ENCODE measurements at places on chromosomes 5 and 9.

- peak; percentile 6 for DNase-seq
Observed at GRCh38 chr5:32522429-32523143, 62.8 kb upstream of the SUB1 start.

DNA sequence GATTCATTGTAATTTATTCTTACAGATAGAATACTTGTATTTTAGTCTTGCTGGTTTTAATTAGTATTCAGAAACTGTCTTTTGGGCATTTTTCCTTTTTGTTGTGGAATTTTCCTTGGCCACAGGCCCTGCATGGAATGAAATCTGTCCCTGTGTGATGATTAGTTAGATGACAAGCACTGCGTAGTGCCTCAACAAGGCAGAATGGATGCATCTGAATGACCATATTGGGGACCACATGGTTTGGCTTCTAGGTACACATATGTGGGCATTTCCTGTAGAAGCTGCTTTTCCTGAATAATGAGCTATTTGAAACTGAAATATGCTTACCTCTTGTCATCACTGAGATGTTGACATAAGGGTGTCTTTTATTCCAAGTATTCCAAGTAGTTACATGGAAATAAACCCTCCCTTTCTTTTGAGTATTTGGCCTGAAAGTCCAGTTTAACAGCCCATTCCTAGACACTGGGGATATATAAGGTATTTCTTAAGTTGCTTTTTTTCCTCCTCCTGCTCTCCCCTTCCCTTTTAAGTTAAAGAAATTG, 147.3 kb downstream of the YTHDC2 start:
- DNase-seq, result no peak

- DNase-seq, result no peak
Observed at GRCh38 chr5:61654876-61655275, 322.8 kb downstream of the ZSWIM6 start.

GRCh38 chr9:76713381-76713780, 50.9 kb upstream of the PCA3 start:
- no peak for DNase-seq

- no peak for DNase-seq
Observed at GRCh38 chr5:116488356-116489041, 86.1 kb downstream of the SEMA6A start.

DNA sequence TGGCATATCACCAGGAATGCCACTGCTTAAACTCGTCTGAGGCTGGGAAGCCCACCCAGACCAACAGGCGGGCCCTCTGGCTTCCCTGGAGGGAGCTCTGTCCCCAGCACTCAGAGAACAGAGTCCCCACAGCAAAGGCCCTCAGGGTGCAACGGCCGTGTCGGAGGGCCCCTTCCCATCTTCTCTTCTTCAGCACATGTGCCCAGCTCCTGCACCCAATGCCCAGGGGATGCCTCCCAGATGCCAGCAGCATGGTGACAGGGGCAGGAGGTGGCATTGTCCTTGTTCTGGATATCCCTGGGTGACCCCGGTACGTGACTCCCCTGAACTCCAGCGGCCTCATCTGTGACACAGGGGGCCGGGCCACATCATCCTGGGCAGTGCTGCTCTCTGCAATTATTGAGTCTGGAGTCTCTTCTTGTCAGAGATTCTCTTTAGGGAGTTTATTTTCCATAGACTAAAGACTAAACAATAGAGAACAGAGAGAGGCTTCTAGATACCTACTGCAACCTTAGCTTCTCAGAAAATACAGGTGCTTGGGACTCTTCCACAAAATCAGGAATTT, 13.6 kb upstream of the OLFM1 start:
- DNase-seq, result no peak

GRCh38 chr5:173733425-173733824, 117.0 kb upstream of the BOD1 start:
- no peak for DNase-seq

GRCh38 chr5:82129723-82130285, 148.3 kb downstream of the RPS23 start:
- no peak for DNase-seq

DNA sequence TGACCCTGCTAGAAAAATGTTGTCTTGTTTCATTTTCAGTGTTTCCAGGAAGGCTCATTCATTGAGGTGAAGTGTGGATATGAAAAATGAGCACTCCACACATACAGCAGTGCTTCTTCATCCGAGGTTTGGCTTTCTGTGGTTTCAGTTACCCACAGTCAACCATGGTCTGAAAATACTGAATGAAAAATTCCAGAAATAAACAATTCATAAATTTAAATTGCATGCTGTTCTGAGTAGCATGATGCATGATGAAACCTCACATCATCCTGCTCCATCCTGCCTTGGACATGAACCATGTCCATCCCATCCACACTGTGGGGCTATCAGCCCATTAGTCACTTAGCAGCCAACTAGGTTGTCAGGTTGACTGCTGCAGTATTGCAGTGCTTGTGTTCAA, 10.4 kb upstream of the SLC45A2 start:
- no peak for DNase-seq

- DNase-seq, result peak; percentile 67
Observed at GRCh38 chr9:89382026-89382986, 64.0 kb downstream of the SECISBP2 start.

DNA sequence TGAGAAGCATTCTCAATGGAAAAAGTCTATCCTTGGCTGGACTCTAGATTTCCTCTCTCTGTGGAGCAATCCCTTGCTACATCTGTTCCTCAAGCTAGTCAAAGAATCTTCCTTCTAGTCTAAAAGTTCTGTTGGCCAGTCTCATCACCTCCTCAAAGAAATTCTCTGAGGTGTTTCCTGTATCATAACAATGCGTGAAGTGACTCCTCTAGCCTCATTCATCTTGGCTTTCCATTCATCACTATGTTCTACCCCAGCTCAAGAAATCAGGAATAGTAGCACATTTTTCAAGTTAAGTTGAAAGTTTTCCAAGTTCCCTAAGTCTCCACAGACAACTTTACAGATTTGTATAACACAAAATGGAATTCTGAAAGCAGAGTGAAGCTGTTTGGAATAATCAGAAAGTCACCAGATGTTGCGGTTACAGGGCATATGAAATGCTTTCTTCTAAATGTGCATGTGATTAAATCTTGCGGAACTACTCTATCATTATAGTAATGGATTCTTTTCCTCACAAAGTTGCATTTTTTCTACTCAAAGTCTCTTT, 176.6 kb upstream of the FREM1 start:
- no peak for DNase-seq

DNA sequence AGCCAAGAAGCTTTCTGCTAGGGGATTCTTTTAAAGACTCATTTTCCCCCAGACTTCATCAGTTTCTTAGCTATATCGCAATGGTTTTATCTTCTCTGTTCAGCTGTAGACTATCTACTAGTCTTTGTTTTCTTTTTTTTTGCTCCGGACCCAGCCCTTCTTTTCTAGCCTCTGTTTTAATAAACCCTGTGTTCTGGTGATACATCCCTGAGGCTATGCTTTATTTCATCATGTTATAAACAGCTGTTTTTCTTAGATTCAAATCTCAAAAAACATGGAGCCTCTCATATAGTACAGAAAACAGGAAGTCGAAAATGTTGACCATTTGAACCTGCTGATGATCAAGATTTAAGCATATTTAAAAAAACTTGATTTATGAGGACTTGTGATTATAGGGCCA, 37.8 kb downstream of the SCGB3A1 start:
- no peak for DNase-seq

DNA sequence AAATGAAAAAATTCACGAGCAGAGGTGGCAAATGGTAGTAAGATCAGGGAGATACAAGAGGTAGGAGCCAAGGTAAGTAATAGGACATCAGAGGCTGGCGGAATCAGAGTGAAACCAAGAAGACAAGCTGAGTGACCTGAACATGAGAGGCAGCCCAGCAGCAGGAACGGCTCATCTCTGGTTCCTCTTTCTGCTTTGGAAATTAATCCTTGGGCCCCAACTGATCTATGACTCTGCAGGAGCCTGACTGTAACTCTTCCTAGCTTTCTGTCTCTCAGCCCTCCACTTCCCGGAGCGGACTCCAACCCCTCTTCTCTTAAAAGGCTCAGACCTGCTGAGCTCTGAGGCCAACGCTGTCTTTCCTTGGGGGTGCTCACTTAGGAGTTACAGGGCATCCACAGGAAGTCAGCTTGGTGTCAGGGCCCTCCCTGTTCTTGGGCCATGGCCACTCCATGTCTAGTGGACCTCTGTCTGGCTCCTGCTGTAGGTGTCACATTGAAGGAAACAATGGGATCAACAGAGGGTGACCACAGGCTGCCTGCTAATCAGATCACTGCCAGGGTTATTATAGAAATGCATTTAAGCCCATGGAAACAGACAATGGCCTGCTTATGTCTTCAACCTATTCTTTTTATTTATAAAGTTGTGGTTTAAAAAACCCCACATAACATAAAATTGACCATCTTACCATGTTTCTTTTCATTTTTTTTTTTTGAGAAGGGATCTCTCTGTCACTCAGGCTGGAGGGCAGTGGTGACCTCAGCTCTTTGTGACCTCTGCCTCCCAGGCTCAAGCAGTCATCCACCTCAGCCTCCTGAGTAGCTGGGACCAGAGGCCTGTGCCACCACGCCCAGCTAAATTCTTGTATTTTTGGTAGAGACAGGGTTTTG, 22.5 kb upstream of the SHB start:
- DNase-seq, result no peak

DNA sequence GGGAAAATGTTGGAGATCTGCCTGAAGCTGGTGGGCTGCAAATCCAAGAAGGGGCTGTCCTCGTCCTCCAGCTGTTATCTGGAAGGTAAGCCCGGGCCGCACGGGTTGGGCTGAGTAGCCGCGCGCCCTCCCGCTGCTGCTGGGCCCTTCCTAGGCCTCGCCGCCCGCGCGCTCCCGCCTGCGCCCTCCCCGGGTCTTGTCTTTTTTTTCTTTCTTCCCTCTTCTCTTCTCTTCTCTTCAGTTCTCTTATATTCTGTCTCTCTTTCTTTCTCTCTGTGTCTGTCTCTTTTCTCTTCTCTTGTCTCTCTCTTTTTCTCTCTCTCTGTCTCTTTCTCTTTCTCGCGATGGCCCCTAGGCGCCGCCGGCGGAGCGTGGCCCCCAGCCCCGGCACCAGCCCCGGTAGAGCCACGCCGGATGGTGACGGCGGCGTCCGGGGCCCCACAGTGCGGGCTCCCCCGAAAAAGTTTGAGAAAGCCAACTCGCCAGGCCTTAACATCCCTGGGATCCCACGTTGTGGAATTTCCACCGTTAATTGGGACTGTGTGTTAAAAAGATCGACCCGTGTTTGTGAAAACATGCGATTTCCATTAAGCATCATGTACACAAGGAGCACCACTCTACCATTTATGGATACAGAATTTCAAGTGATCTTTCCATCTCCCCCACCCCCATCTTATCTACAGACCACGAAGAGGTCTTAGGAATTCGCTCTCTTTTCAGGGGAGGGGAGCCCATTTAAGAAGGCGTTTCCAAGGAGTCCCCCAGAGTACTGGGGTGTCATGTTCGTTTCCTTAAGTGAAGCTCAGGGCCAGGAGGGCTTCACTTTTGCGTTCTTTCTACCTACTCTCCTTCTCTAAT, 616 bp downstream of the ABL1 start:
- DNase-seq, result peak; percentile 61

GRCh38 chr5:123217173-123217572, 128.1 kb downstream of the PRDM6 start:
- no peak for DNase-seq

Measured in stimulated activated naive CD8-positive, alpha-beta T cell treated with anti-CD3 and anti-CD28 coated beads, Interleukin-15, Interleukin-2, amounts not matched to agents 100 U/mL and 50 U/mL, for 24 hours (primary cell).